NCI-H524 treated with DMSO at 0.1 percent for 48 hours (cell line): ENCODE measurements at places on chromosomes 1 and 21.

GRCh38 chr1:232995189-232995588 lies 44.8 kb downstream of the NTPCR start:
- no peak for DNase-seq

DNA sequence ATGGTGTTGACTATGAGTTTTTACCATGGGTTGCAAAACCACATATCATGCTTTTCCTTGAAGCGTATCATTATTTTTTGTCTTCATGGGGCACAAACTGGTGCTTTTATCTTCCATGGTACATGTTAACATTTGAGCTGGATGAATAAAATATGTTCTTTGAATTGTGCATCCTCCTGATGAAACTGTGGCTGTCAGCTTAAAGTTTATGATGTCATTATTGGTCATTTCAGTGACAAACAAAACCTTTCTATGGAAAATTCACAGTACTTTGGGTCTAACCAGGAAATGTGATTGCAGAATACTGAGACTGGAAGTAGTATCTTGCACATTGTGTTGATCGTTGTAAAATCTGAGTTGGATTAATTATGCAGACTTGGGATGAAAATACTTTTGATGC lies 291.7 kb upstream of the ZRANB2 start:
- no peak for DNase-seq

GRCh38 chr1:201676197-201676596 lies 137.3 kb downstream of the NAV1 start:
- no peak for DNase-seq

GRCh38 chr1:96790599-96790998 lies 69.0 kb downstream of the PTBP2 start:
- no peak for DNase-seq

DNA sequence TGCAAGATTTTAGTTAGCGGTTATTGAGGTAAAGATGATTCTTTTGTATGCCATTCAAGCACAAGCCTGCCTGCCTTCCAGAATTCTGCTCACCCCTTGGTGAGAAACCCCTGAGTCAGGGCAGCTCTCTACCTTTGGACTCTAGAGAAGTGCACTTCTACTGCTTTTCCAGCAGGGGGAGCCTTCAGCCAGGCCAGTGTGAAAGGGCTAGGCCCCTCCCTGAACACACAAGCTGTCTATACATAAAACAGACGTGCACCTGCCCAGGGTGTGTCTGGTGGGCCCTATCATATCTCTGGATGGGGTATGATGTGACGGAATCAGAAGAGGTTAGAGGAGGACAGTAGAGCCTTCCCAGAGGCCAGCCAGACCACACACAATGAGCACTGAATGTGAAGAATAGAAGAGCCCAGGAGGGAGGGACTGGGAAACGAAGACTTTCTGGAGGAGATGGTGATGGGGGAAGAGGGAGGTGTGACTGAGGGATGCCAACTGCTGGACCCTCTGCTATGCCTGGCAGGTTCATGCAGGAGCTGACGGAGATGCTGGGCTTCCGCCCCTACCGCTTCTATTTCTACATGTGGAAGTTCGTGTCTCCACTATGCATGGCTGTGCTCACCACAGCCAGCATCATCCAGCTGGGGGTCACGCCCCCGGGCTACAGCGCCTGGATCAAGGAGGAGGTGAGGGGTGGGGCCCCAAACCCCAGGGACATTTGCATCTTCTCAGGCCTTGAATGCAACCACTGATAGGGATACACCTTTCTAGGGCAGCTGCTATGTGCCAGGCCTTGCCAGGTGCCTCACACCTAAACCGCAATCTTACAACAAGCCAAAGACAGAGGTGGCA lies 13.0 kb upstream of the KCNC4 start:
- no peak for DNase-seq

- no peak for DNase-seq
These were observed 92.7 kb downstream of the LEPR start for GRCh38 chr1:65512967-65513780.

DNA sequence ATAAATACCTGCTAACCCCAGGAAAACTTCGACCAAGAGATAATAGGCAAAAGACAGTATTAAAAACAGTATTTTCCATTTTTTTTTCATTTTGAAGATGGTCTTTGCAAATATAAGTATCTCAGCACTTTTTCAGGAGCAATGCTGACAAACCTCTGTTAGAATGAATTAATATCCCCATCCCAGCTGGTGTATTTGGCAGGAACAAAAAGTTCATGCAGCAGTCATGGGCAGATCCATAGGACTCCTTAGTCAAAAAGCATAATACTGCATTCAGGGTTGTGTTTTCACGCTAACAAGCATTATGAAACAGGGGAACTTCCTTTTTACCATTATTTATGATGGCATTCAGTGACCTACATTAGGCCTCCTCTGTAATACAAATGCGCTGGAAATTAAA lies 344.0 kb downstream of the ST6GALNAC3 start:
- DNase-seq = no peak

DNA sequence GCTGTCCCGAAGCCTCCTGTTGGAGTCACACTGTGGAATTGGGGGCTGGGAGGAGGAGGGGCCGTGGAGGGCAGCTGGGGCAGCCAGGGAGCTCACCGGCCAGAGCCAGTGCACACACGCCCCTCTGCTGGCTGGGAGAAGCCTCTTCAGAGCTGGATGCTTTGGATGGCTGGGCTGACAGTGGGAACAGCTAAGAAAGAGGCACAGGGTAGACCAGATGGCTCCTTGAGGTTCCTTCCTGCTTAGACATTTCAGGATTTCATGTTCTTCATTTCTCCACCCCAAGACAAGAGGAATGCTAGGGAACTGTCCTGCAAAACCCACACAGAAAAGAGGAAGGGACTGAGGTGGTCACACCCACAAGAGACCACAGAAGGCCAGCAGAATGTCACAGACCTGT lies 254.8 kb upstream of the VAMP3 start:
- DNase-seq = no peak

DNA sequence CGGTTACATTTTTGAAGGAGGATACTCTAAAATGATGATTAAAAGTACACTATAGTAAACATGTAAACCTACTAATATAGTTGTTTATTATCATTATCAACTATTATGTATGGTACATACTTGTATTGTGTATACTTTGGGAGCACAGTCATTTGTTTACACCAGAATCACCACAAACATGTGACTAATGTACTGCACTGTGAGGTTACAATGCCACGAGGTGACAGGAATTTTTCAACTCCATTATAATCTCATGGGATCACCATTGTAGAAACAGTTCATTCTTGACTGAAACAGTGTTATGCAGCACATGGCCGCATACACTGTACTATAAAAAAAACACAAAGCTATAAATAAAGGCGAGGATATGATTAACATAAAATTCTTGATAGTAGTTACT lies 44.3 kb downstream of the GPATCH2 start:
- no peak for DNase-seq

DNA sequence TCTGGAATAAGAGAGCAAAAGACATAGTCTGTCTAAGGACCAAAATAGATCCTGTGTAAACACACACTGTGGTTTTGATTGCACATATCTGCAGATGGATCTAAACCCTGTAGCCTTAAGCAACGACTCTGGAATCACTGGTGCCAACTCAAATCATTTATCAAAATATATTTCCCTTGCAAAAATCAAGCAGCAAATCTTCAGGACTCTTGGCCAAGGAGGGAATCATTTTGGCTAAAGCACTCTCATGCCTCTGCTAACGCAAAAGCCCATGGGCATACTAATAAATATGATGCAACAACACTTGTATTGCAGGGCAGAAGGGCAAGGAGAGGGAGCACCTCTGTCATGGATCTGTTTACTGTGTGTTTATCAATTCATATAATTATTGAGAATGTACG lies 155.4 kb upstream of the DUSP10 start:
- no peak for DNase-seq

DNA sequence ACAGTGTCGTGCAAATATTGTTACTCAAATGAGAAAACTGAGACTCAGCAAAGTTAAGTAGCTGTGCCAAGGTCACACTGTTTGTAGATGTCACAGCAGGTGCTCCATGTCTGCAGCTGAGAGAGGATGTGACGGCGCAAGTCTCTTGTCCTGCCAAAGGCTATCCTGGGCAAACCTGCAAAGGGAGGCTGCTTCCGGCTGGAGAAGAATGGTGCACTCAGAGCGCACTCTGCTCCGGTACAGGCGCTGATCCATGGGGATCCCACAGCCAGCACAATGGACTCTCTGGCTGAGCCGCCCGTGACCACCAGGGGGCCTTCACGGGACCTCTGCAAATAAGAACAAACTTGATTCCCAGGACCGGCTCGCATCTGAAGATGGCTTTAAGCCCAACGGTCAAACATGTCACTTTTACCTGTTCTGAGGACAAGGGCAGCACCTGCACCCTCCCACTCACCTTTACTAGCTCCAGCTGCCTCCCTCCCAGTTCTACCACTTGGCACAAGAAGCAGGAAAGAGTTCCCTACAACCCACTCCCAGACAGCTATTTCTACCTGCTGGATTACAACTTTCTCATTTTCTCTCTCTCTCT lies 21.9 kb downstream of the RD3 start:
- no peak for DNase-seq

DNA sequence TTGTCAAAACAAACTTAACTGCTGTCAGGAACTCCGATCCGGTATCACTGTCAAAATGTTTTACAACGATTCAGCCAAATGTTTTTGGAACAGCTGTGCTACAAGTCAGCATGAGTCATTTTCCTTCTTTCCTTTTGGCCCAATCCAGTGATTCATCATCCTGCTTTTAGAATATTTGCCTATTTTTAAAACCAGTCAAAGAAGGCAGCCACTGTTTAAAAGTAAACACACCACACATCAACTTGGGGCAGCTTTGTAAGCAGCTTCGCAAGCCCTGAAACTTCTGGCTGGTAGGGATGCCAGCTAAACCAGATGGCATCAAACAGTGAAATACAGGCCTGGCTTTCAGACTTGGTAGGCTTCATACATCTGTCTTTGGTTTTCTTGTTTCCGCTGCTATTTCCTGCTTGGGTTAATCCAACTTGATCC lies 14.9 kb downstream of the MAP3K7CL start:
- no peak for DNase-seq

- no peak for DNase-seq
These were observed 29.5 kb downstream of the CD247 start for GRCh38 chr1:167488786-167489185.

DNA sequence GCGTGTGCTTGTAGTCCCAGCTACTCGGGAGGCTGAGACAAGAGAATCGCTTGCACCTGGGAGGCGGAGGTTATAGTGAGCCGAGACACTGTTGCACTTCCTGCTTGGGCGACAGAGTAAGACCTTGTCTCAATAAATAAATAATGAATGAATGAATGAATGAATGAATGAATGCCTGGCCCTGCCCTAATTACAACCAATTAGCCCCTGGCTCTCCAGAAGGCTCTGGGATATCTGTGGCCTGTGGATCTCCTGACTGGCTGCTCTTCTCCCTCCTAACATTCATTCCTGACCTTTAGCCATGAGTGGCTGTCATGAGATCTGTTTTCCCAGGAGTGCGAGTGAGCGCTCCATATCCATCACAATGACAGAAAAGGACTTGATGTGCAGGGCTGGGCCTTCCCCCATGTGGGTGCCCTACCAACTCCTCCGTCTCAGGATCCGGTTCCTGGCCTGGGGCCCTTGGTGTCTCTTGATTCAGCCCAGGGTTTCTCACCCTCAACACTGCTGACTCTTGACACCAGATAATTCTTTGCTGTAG lies 243.6 kb upstream of the TMEM51 start:
- DNase-seq = no peak

- no peak for DNase-seq
These were observed 11.6 kb downstream of the HNRNPU start for GRCh38 chr1:244852694-244853093.

- no peak for DNase-seq
These were observed 21.2 kb upstream of the ZP4 start for GRCh38 chr1:237911911-237912310.

DNA sequence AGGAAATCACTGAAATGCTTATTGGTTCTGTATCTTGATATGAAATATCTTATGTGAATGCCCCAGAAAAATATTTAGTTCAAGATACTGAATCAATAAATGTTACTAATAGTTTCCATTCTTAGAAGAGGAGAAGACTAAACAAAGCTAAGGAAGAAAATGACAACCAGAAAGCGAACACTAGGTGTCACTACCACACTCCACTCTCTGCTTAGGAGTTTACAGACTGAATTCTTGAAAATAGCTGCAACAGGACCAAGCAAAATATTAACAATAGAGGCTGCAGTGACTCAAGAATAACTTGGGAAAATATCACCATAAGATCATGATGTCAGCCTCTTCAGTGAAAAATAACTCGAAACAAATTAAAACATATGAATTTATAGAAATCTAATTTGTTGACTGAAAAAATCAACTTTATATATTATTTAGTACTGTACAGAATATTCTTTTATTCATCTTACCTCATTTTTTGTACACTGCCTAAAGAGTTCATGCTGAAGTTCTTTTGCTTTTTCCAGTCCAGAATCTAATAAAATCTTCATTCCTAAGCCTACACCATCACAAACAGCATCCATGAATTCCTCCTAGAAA lies 61.6 kb downstream of the KIF14 start:
- no peak for DNase-seq

GRCh38 chr1:41767534-41768525 lies 150.9 kb downstream of the HIVEP3 start:
- no peak for DNase-seq

- DNase-seq = no peak
These were observed 137.2 kb downstream of the KCTD3 start for GRCh38 chr1:215704089-215704860.

DNA sequence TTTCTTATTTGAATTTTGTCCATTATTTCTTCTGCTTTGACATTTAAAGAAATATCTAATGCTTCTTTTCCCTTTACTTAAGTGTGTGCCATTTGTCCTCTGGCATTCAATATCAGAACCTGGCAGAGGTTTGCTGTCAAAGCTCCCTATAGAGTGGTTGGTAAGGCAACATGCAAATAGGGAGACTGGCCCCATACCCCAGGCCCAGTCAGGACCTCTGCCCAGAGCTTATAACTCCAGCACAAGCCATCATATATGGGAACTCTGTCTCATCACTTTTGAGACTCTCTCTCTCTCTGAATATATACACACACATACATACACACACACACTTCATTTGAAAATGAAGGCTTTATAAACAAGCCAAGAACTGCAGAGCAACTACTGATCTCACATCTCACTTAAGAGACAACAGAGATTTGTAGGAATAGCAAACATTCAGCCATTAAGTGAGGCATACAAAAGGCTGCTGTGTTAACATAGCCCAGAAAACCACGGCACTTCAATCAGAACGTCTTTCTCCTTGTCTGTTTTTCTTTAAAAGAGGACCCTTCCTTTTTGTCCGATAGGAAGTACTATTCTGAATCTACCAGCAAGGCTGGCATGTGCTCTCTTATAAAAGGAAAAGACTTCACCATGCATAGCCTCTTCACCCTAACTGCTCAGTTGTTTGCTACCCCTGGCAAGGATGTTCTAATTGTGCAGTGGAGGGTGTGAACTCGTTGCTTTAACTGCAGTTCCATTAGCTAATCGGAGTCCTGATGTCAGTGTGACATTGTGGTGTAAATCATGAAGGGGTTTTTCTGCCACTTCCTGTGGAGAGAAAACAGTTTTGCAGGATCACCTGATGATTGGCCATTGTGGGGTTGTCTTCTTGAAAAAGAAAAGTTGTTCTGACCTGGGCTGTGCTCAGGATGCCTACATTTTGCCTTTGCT lies 101.7 kb downstream of the NR5A2 start:
- no peak for DNase-seq

GRCh38 chr1:1359308-1359663 lies 931 bp upstream of the MXRA8 start:
- DNase-seq = no peak
